Stimulated activated CD8-positive, alpha-beta memory T cell treated with anti-CD3 and anti-CD28 coated beads, Interleukin-15, amount 100 ng/mL, for 1 hour (primary cell): ENCODE measurements at places on chromosomes 5 and 9.

DNA sequence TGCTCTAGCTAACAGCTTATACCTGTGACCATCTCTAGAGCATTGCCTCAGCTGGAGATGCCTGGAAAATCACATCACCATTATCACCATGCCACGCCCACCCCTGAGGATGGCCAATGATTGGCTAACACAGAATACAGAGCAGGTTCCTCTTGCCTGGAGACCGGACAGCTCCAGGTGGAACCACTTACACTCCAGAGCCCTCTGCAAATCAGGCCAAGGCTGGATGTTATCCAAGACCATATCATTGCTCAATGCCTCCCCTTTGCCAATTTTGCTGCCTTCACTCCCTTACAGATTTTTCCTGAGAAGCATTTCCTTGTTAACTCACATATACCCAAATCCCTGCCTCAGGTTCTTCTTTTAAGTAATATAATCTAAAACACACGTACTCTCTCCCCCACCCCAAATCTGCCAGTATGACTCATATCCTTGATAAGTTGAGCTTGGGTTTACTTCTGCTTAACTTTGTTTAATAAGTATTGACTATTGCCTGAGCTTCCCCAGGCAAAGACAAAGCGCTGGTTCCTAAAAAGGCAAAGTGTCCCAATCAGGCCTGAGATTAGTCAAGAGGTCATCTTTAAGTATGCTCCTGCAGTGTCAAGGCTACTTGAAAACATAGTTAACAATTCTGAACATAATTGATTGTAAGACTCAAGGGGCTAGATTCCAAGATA is 309.6 kb downstream of the EPB41L4A start:
- no peak for DNase-seq

DNA sequence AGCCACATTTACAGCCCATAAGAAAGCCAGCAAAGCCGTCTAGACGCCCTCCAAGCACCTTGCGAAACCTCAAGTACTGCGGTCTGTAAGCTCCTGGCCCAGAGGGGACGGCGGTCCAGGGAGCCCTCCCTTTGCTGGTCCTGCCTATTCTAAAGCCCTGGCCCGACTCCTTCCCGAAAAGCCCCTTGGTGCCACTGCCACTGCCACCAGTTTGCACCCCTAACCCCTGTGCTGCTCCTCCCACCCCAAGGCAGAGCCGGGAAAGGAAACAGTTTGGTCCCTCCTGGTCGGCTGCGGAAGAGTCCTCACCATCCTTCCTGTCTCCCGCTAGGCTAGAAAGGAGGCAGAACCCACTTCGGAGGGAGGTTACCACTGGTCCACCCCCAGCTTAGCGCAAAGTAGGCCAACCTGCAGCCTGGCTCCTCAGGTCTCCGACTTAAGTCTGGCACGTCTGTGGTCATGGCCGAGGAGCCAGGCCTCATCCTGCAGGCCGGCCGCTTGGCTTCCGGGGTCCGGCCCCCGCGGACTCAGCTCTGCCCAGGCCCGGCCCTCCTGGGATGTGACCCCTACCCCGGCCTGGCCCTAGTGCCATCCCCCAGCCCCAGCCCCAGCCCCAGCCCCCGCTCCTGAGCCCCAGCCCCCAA is 916 bp downstream of the TOR1A start:
- DNase-seq, result no peak

GRCh38 chr5:169599451-169599850 is 15.9 kb downstream of the SPDL1 start:
- DNase-seq, result no peak

GRCh38 chr5:28810751-28811136 is 1772.4 kb upstream of the CDH9 start:
- DNase-seq, result no peak

GRCh38 chr5:118888556-118888955 is 99.8 kb downstream of the DTWD2 start:
- no peak for DNase-seq

GRCh38 chr9:131744171-131744719 is 4.4 kb upstream of the RAPGEF1 start:
- no peak for DNase-seq

DNA sequence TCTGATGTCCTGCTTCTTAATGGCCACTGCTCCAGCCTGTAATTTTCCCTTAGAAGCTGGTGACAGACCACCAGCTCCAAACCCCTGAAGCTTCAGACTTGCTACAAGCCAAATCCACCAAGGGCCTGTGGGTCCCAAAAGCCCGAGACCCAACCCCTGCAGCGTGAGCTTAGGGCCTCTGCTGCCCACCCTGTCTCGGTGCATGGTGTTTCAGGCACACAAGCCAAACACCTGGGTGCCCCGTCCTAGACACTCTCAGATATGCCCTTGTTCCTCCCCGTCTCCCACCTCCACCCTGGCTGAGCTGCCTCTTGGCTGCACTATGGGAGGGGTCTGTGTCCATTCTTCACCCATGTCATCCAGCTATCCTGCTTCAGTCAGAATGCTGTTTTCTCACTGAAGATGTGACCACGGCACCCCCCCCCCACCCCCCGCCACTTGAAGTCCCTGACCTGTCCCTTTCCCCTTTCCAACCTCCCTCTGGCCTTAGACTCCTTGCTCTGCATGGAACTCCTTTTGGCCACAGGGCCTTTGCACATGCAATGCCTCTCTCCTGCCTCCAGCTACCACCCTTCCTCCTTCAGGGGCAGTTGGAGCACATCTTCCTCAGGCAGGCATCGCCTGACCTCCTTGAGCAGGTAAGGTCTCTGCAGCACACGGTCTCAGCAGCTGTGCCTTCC is 55.8 kb downstream of the ZNF354C start:
- no peak for DNase-seq

DNA sequence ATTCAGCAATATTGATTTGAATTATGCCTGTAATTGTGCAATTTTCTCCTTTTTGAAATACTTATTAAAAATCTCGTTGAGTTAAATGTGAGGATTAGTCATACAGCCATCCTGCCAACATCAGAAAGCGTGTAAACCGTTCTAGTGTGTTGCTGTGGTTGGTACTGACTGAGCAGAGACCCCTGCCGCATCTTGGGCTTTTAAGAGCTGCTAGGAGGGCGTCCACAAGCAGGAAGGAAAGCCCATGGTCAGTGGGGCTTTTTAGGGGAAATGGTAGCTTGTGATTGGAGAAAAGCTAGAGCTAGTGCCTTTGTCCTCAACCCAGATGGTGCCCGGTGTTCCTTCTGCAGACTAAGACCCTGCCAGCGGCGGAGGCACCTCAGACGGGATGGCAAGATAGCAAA is 1.3 kb downstream of the SDHA start:
- DNase-seq, result no peak

GRCh38 chr5:132385326-132386105 is 16.0 kb downstream of the SLC22A5 start:
- peak; percentile 32 for DNase-seq

- DNase-seq, result no peak
Measured at GRCh38 chr5:137636830-137637714, 98.8 kb downstream of the KLHL3 start.

- DNase-seq, result no peak
Measured at GRCh38 chr5:150642567-150642927, 2.1 kb downstream of the SYNPO start.

DNA sequence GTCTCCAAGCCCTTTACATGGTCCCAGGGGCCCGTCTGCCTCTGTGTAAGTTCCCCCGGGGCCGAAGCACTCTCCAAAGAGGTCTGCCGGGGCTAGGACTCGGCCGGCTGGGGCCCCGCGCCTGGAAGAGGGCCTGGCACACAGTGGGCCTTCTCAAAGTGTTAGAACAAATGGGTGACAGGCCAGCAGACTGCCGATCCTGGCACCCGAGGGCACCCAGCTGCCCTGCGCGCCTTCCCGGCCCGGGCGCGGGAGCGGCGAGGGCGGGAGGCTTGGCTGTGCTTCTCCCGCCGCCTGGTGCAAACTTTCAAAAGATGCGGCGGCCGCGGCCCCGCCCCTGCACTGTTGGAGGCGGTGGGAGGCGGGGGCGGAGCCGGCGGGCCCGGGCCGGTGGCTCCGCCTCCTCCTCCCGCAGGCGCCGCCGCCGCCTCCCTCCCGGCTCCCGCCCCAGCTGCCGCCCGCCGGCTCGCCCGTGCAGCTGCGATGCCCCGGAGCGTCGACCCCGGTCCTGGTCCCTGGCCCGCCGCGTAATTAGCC is at the start of gene NEURL1B:
Gene NEURL1B, plus strand, starts transcription at position 442 of the 537 bp plus-strand sequence. CDS start 144 bp downstream, outside the sequence.
- no peak for DNase-seq

DNA sequence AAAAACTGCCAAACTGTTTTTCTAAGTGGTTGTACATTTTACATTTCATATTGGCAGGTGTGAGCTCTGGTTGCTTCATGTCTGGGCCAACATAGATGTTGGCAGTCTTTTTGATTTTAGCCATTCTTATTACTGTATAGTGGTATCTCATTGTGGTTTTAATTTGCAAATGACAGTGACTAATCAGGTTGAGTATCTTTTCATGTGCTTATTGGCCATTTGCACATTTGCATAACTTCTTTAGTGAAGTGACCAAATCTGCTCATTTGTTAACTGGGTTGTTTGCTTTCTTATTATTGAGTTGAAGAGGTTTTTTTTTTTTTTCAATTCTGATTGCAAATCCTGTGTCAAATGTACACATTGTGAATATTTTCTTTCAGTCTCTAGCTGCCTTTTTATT is 36.9 kb upstream of the MSX2 start:
- no peak for DNase-seq

- no peak for DNase-seq
Measured at GRCh38 chr9:100492952-100493351, 20.0 kb downstream of the TMEFF1 start.

DNA sequence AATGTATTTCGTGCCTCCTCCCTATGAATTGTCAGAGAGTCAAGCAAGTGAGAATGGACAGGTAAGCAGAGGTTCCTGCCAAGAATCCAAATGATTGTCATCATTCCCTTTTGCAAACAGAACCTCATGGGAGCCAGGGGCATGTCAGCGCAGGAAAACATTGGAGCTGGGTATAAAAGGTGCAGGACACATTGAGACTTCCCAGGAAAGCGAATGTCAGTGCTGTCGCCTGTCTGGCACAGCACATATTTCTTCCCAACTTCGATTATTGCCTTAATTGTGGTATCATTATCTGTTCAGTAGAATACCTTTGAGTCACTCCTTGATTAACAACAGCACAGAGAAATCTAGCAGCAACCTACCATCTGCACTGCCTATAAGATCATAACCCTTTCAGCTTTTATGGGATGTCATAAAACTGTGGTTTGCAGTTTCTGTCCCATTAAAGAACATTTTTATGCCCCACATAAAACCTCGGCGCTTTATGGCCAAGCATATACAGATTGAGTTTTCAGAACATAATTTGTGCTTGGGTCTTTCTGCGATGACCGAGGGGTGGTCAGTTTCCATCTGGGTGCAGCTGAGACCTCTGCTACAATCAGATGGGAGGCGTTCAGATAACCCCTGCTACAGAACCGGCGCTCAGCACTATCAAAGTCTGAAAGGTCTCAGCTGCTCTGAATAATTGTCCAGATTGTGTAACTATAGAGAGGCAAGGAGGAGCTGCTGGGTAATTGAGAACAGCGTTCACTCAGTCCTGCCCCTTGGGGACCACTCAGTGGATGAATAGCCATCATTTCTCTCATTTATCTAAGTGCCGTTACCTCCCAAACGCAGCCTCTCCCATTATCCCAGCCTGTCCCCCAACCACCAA is 30.9 kb upstream of the WWC1 start:
- DNase-seq, result no peak

DNA sequence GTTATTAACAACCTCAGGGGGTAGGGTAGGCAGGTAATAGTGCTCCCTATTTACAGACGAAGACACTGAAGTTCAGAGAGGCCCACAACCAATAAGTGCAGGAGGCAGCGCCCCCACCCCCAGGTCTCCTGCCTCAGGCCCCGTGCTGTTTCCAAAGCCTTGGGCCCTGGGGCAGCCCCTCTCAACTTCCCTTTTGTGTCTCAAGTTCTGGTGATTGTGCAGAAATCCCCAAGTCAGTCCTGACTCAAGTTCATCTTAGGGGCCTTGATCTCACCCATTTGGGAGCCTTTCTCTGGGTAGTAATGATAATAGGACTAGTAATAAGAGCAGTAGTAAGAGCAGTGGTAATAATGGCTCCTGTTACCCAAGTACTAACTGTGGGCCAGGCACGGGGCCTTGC is 35.5 kb upstream of the ASS1 start:
- no peak for DNase-seq
